ENCODE measurements at places on chromosomes 5 and 9.

DNA sequence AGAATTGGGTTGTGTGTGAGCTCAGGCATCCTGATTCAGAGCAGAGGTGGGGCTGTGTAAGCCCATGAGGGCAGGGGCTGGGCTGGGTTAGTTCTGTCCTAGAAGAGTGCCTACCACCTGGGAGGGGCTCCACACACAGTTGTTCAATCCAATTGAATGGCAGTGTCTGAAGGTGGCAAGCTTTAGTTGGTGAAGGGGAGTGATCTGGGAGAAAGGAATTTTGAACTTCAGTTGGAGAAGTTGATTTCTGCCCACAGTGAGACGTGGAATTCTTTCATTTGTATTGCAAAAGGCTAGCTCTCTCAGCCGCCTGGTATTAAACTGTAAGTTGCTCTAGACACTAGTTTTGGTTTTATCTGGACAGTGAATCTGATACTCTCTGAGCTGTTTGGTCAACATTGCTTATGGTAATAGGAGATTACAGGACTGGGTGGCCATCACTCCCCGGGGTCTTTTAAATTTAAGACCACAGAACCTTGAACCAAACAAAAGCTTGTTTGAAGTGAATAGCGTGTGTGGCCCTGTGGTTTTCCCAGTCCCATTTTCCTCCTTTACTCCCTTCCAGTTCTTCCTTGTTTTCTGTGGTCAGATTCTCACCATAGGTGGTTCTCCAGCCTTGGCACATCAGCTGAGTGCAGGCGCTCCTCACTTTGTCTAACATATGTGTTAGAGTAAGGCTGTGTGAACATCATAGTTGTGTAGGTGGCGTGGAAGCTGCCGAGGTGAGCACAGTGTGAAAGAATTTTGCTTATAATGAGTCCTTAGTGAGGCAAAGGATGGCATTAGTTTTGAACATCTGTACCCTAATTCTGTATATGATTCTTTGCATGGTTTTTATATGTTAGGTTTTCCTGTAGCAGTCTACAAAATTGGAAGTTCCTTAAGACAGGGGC is 78.0 kb downstream of the ARHGAP26 start:
- DNase-seq, result no peak

DNA sequence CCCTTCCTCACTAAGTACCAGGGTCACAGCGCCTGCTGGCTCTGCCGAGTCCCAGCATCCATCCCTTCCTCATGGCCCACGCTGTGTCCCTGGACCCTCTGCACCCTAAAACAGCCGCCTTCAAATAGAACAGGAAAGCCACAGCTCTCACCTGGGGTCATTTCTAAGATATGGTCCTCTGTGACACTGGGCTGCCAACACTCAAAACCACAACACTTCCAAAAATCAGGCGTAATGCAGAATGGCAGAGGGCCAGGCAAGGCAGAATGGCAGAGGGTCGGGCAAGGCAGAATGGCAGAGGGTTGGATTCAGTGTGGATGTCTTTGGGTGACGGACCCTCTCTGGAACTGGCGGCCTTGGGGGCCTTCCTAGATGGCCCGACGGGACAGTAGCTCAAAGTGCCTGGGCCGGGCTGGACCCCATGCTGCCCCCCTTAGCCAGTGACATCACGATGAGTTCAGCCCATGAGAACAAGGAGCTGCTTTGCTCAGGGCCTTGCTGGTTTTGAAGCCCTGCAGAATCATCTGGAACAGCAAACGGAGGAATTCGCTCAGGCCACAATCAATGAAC is 35.3 kb downstream of the ZDHHC11B start:
- DNase-seq, result no peak

DNA sequence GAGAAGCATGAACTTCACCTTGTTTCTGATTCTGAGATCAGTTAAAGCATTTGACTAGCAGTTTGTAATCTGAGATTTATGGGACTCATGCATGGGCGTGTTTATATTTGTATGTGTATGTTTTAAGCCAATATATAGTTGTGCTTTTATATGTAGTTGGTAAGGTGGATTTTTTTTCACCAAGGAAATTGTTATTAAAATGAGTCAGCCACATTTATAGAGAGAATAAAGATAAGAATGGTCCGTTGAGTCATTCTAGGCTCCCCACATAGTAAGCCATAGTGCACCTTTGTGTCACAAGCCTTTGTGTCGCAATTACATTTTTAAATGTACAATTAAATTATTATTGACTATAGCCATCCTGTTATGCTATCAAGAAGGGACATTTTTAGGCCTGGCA is 89.0 kb downstream of the NLN start:
- no peak for DNase-seq

GRCh38 chr9:19032406-19032805 is 603 bp downstream of the SAXO1 start:
- no peak for DNase-seq

GRCh38 chr9:108274971-108275370 is 580.8 kb downstream of the ACTL7B start:
- no peak for DNase-seq

GRCh38 chr9:125655691-125656410 is 51.2 kb downstream of the MAPKAP1 start:
- no peak for DNase-seq

GRCh38 chr9:76996700-76997099 is 22.8 kb upstream of the FOXB2 start:
- DNase-seq, result peak; percentile 64

GRCh38 chr5:73544429-73545402 is 20.7 kb downstream of the ANKRA2 start:
- no peak for DNase-seq

DNA sequence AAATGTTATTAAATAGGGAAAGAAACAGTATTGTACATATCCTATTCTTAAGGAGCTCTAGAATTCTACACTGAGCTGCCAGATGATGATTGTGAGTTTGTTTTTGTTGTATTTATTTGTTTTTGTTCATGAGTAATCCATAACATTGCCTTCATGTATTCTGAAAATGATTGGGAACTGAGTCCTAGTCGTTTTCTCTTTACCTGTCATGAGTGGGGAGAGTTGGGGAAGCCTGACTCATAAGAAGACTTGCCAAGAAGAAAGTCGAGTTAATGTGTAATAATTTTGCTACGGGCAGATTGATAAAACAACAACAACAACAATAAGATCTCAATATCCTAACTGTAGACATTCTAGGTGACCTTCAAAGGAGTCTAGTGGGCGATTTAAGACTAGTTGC is 103.8 kb downstream of the ANKRD55 start:
- DNase-seq, result no peak

DNA sequence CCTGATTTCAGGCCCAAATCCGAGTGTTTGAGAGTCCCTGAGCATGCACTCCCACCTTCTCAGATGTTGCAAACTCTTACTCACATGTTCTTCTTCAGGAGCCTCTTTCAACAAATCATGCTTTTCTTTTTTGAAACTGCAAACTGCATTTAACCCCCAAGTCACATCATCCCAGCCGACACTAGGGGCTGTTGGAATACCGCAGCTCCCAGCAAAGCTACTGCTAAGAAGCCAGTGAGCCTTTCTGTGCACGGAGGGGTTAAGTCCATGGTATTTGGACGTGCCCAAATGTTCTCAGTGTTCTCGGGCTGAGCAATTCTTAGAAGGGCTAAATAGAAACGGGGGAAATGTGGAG is 282.9 kb downstream of the NFIB start:
- no peak for DNase-seq

GRCh38 chr5:124162767-124163532 is 583.5 kb downstream of the ZNF608 start:
- no peak for DNase-seq
